ENCODE measurements at places on chromosomes 7 and 10. TPM values are rescaled to one million over a fixed set of nuclear protein-coding genes. Genes with fewer than 3 reads are reported as not detected.

- DNase-seq, result no peak
These were observed 613.1 kb upstream of the NRP1 start for GRCh38 chr10:33947544-33947943.

GRCh38 chr7:84524714-84525694 is 330.4 kb upstream of the SEMA3A start:
- no peak for DNase-seq

DNA sequence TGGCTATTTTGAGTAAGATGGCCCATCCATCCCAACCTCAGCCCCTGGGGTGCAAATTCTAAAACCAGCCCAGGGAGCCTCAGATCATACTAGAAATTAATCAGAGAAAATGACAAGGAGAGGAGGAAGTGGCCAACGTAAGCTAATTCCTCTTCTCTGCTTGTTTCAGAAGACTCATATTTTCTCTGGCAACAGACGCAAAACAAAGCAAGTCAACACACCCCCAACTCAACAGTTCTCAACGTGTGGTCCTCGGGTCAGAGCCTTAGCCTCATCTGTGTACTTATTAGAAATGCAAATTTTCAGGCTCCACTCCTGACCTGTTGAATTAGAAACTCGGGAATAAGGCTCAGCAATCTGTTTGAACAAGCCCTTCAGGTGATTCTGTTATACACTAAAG is 413.9 kb upstream of the AUTS2 start:
- DNase-seq, result no peak

Gene HOXA2
- total RNA-seq, result not detected

Gene NKX2-3
- total RNA-seq, result not detected

Gene ANK3
- 32.6 TPM for total RNA-seq
